ENCODE measurements at places on chromosomes 4 and X. TPM values are rescaled to one million over a fixed set of nuclear protein-coding genes. Genes with fewer than 3 reads are reported as not detected.

Gene PLS3
- polyA plus RNA-seq: 19.0 TPM

GRCh38 chrX:6053141-6053540 lies 175.5 kb downstream of the NLGN4X start:
- no peak for DNase-seq

Gene SLC25A4
- polyA plus RNA-seq: 20.5 TPM

Gene CTAG2
- polyA plus RNA-seq: 7.2 TPM

Gene RADX
- 39.9 TPM for polyA plus RNA-seq

Gene HERC5
- polyA plus RNA-seq: 4.7 TPM

Measured in adrenal gland (tissue), 19 donors.